Activated T-cell treated with anti-CD3 and anti-CD28 coated beads for 24 hours (primary cell): ENCODE measurements at places on chromosomes 11 and 22.

DNA sequence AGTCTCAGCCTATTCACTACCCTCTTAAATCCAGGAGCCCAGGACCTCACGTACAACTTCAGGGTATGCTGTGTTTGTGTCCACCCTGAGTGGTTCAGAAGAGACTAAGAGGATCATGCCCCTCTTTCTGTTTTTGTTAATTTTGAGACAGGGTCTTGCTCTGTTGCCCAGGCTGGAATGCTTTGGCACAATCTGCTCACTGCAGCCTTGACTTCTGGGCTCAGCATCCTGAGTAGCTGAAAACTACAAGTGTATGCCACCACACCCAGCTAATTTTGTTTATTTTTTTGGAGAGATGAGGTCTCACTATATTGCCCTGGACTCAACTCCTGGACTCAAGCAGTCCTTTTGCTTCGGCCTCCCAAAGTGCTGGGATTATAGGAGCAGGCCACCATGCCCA, 118.5 kb downstream of the NAT10 start:
- DNase-seq, result no peak

- DNase-seq, result no peak
Measured at GRCh38 chr11:44790211-44790610, 63.4 kb downstream of the TSPAN18 start.

DNA sequence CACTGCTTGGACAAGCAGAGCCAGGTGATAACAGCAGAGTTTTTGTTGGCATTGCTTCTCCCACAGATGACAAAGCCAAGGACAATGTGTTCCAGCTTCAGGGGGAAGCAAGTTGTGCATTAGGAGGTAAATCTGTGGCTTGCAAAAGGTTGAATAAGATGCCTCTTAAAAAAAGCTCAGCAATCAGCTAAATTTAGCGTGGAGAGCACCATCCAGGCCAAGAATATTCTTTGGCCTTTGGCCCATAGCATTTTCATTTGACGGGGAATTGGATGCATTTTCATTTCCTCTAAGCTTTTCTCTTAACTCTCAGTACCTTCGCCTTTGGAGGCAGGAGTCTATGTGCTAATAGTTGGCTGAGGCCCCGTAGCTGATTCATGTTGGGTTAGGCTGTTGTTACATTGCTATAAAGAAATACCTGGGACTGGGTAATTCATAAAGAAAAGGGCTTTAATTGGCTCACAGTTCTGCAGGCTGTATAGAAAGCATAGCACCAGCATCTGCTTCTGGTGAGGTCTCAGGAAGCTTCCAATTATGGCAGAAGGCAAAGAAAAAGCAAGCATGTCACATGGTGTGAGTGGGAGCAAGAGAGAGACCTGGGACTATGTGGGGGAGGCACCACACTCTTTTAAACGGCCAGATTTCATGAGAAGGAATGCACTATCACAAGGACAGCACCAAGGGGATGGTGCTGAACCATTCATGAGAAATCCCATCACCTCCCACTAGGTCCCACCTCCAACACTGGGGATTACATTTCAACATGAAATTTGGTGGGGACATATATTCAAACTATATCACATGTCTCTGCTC, 350.1 kb upstream of the C11orf87 start:
- DNase-seq, result no peak

DNA sequence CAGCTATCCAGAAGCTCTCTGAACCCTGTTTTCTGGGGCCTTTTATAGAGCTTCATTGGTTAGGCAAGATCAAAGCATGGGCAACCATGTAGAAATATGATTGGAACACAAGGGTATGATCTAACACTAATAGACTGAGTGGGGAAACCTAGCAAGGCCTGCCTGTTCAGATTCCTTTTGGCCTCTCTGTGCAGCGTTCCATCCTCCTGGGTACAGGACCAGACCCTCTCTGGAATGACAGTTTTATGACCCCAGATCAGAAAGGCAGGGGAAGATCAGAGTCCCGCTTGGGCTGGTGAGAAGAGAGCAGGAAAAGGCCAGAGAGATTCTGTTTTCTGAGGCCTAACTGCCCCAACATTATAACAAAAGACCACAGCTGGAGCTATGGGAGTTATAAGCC, 36.7 kb upstream of the VWA5A start:
- no peak for DNase-seq

- no peak for DNase-seq
Measured at GRCh38 chr11:61685617-61685967, 5.4 kb downstream of the DAGLA start.

- DNase-seq, result no peak
Measured at GRCh38 chr22:27512283-27512761, 289.2 kb downstream of the MN1 start.
